Right atrium auricular region (tissue), 2 donors: ENCODE measurements at places on chromosomes 6 and 20. TPM values are rescaled to one million over a fixed set of nuclear protein-coding genes. Genes with fewer than 3 reads are reported as not detected.

DNA sequence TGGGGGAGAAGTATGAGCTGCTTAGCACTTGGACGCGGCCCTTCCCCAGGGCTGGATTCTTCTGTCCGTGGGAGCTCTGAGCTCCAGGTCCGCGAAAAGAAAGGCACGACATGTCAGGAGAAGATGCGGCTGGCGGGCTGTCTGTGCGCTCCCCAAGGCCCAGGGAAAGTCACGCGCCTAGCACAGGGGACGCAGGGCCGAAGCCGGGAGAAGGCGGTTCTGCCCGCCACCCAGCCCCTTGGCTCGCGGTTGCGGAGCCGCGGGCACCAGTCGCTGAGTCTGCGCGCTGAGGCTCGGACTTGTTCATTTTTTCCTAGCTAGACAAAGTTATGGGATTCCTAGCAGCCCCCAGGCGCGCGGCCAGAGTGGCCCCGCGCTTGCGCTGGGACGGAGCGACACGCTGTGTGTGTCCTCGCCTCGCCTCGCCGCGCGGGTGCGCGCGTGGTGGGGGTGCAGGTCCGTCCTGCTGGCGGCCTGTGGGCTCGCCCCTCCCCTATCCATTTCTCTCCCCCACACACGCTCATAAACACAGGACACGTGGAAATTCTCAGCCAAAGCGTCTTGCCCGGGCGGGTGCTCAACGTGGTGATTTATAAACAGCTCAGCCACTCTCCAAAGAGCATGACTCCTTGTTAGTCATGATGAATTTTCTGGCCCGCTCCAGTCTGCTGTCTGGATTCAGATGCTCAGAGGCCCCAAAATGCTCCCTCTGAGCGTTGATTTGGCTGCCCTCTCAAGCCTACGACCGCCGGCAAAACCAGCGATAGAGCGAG, 1.9 kb upstream of the POU3F2 start:
- H3K27me3 ChIP-seq: peaks cover 60% of the 10 kb centered on the region
- H3K27ac ChIP-seq: no peak overlapping the region

SRMS gene
- total RNA-seq: not detected

DNA sequence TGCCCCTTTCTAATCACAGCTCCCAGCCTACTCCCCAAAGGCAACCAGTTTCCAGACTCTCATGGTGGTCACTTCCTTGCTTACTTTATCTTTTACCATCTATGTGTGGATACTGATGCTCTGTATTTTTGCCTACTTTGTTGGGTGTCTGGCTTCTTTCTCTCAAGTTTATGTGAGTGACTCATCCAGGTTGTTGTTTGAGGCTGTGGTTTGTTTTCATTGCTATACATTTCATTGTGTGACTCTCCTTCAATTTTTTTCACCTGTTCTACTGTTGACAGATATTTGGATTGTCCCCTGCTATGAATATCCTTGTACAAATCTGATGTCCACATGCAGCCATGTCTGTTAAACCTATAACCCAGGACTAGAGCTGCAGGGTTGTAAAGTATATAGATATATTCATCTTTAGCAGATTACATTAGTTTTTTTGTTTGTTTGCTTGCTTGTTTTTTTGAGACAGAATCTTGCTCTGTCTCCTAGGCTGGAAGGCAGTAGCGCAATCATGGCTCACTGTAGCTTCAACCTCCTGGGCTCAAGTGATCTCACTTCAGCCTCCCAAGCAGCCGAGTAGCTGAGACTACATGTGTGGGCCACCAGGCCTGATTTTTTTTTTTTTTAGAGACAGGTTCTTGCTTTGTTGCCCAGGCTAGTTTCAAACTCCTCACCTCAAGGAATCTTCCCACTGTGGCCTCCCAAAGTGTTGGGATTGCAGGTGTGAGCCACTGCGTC, 72.9 kb upstream of the EEF1E1 start:
- DNase-seq: no peak
- no peaks in the 10 kb centered on the region for H3K27me3 ChIP-seq
- no peak overlapping the region for H3K4me3 ChIP-seq
- H3K4me1 ChIP-seq: no peaks in the 10 kb centered on the region
- H3K27ac ChIP-seq: no peak overlapping the region

- no peaks in the 10 kb centered on the region for H3K4me1 ChIP-seq
- H3K27ac ChIP-seq: peak overlapping the region; percentile 88
- no peaks in the 10 kb centered on the region for H3K27me3 ChIP-seq
- no peak for DNase-seq
- peak overlapping the region; percentile 64 for H3K4me3 ChIP-seq
Measured at GRCh38 chr6:93416571-93417420, 2.6 kb downstream of the EPHA7 start.

DNA sequence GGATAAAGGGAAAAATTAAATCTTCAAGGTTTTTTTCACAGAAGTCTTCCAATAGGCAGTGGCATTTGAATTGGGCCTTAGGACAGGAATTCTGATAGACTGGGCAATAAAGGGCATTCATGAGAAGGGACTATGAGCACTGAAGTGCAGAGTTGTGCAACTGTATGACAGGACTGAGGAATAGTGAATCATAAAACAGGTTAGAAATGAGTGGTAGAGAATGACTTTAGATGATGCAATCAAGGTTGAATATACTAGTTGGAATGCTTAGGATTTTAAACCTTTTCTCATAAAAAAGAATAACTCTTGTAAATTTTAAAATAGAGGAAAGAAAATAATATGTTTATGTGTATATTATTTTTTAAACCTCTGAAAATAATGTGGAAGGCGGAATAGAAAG, 944.7 kb downstream of the PHF3 start:
- no peaks in the 10 kb centered on the region for H3K27me3 ChIP-seq
- no peaks in the 10 kb centered on the region for H3K36me3 ChIP-seq
- no peak overlapping the region for H3K4me3 ChIP-seq
- DNase-seq: no peak
- no peak overlapping the region for H3K27ac ChIP-seq

DNA sequence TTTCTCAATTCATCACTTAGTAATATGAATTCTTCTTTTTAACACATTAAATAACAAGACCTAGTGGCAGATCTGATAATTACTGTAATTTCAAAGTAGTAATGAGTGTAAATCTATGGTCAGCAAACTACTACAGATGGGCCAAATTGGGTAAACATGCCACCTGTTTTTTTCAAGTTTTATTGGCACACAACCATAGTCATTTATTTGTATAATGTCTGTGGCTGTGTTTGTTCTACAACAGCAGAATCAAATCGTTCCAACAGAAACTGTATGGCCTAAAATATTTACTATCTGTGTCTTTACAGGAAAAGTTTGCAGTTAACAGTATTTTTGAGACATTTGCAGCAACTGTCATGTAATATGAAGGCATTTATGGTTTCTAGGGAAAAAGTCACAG, 86.1 kb upstream of the EYA2 start:
- H3K4me3 ChIP-seq: no peak overlapping the region
- peaks cover 12% of the 10 kb centered on the region for H3K27me3 ChIP-seq
- H3K4me1 ChIP-seq: no peaks in the 10 kb centered on the region
- no peak for DNase-seq

DLK2 gene
- total RNA-seq: 1.3 TPM

DNA sequence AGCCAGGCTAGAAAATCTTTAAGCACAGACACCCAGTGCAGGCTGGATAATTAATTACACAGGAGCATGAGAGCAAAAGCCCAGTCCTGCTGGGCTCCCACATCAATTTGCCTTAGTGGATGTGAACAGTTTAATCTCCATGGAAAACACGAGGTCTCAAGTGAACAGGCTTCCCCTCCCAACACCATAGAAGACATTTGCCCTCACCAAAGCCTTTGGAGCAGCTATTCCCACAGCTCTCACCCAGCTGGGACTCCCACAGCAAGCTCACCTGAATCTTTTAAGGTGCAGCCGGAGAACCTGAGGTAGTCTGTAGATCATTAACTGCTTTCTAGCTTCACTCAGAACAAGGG, 12.0 kb downstream of the TOMM6 start:
- H3K36me3 ChIP-seq: peaks cover 11% of the 10 kb centered on the region
- no peaks in the 10 kb centered on the region for H3K27me3 ChIP-seq
- H3K27ac ChIP-seq: no peak overlapping the region
- H3K4me3 ChIP-seq: no peak overlapping the region
- H3K4me1 ChIP-seq: no peaks in the 10 kb centered on the region

DNA sequence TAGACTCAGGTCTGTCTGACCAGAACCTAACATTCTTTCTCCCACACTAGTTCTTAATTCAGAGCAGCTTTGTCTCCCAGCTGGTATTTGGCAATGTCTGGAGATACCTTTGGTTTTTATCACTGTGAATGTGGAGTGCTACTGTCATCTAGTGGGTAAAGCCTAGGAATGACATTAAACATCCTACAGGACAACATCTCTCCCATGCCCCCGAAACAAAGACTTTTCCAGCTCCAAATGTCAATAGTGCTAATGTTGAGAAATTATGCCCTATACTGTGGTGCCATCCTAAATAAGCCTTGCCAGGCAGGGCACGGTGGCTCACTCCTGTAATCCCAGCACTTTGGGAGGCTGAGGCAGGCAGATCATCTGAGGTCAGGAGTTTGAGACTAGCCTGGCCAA, 4.2 kb upstream of the TTPAL start:
- H3K4me1 ChIP-seq: no peaks in the 10 kb centered on the region
- DNase-seq: no peak
- no peaks in the 10 kb centered on the region for H3K27me3 ChIP-seq

GRCh38 chr6:90730151-90730673, 143.3 kb upstream of the MAP3K7 start:
- no peaks in the 10 kb centered on the region for H3K36me3 ChIP-seq
- no peak for DNase-seq
- no peaks in the 10 kb centered on the region for H3K4me1 ChIP-seq
- no peak overlapping the region for H3K4me3 ChIP-seq
- no peak overlapping the region for H3K27ac ChIP-seq
- H3K27me3 ChIP-seq: no peaks in the 10 kb centered on the region

GRCh38 chr6:138987080-138987642, 892 bp downstream of the REPS1 start:
- H3K36me3 ChIP-seq: no peaks in the 10 kb centered on the region
- H3K27ac ChIP-seq: peak overlapping the region; percentile 87
- no peaks in the 10 kb centered on the region for H3K27me3 ChIP-seq
- peaks cover 47% of the 10 kb centered on the region for H3K4me1 ChIP-seq

DNA sequence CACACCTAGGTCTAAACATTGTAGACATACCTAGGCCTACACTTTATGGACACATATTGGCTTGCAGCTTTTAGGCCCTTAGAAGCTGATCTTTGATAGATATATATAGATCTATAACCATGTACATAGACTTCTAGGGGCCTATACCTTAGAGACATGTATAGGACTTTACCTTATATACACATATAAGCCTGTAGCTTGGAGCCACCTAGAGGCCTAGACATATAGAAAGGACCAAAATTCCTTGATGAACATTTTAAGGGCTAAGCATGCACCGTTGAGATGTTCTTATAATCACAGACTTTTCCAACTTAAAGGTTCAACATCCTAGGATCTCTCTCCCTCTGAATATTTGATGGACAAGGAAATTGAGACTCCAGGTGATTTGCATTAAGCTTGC, 371.7 kb upstream of the SASH1 start:
- H3K27me3 ChIP-seq: no peaks in the 10 kb centered on the region
- DNase-seq: no peak
- H3K4me1 ChIP-seq: no peaks in the 10 kb centered on the region
- H3K27ac ChIP-seq: no peak overlapping the region

GRCh38 chr6:37614491-37614890, 83.2 kb downstream of the MDGA1 start:
- H3K27me3 ChIP-seq: no peaks in the 10 kb centered on the region
- H3K27ac ChIP-seq: no peak overlapping the region
- no peaks in the 10 kb centered on the region for H3K36me3 ChIP-seq
- no peak overlapping the region for H3K4me3 ChIP-seq

NKAPL gene
- total RNA-seq: 3.1 TPM

DNA sequence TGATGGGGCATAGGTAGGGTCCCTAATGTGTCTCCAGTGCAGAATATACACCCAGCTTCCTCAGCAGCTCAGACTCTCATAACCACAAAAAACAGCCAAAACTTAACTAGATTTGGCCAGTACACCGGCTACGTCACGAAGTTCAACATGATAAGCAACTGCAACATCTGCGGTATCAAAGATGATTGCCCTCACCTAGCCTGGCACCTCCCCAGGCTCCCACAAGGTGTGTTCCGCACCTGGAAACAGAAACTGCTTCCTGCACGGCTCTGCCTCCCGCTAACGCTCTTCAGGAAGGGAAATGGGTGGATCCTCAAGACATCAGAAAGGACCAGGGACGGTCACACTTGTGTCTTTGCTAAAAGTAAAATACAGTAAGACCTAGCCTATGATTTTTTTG, 9.5 kb downstream of the TXNDC5 start:
- no peaks in the 10 kb centered on the region for H3K4me1 ChIP-seq
- DNase-seq: no peak
- H3K36me3 ChIP-seq: peaks cover 77% of the 10 kb centered on the region

LST1 gene
- 2.8 TPM for total RNA-seq

DST gene
- 285 TPM for total RNA-seq

DNA sequence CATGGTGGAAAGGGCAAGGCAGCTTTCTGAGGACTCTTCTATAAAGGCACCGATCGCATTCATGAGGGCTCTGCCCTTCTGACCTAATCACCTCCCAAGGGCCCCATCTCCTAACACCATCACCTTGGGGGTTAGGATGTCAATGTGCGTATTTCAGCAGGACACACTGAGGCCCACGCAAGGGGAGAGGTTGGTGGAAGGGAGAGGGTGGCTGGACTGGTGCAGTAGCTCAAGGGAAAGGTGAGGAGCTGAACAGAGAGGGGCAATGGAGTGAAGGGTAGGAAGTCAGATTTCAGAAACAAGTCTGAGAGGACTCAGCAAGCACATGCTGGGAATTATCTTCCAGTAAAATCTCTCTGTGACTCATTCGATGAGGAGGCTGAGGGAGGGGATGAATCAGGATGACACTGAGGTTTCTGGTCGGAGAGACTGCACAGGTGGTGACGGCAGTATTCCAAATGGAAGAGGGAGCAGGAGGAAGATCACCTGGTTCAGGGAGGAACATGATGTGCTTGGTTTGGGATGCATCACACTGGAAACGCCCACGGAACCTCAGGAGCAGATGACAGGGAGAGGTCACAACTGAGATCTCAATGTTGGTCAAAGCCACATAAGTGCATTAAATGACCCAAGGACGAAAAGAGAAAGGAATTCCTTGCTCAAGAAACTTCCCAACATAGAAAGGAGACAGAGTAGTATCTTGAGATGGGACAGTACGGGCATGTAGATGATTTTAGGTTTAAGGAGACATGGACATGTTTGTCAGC, 67.1 kb downstream of the TFAP2A start:
- no peaks in the 10 kb centered on the region for H3K4me1 ChIP-seq
- H3K27ac ChIP-seq: no peak overlapping the region
- no peak for DNase-seq
- H3K36me3 ChIP-seq: no peaks in the 10 kb centered on the region
- H3K27me3 ChIP-seq: no peaks in the 10 kb centered on the region

PRND gene
- total RNA-seq: not detected

DNA sequence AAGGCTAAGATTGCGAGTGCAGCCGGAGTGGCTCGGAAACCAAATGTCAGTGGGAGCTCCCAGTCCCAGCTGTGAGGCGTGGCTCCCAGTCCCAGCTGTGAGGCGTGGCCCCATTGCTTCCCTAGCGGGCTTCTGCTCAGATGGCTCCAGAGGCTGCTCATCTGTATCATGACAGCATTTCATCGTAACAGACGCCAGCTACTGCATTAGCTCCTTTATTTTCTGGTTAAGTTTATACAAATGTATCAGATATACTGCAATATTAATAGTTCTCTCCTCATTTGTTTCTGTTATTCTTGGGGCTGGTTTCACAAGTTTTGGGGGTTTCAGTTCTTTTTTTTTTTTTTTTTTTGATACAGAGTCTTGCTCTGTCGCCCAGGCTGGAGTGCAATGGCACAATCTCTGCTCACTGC, 34.7 kb upstream of the TBXT start:
- no peak overlapping the region for H3K4me3 ChIP-seq
- DNase-seq: no peak
- no peaks in the 10 kb centered on the region for H3K4me1 ChIP-seq
- no peak overlapping the region for H3K27ac ChIP-seq
- no peaks in the 10 kb centered on the region for H3K27me3 ChIP-seq
